ENCODE measurements at places on chromosomes 2 and 18.

DNA sequence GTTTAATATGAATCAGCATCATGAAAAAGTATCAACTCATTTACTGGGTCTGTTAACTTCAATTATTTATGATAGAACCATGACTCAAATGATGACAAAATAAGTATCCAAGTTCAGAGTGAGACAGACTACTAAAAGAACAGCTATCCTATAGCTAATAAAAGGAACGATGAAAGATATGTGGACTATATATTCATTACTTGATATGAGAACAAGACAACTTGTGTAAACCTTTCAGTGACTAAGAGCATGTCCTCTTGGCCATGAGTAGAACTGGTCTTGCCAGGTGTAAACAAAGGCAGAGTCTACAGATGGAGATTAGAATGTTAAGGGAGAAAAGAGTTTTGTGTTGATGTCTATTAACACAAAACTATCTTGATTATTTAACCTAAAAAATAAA, 360.4 kb upstream of the ZC3H15 start:
- DNase-seq: no peak

DNA sequence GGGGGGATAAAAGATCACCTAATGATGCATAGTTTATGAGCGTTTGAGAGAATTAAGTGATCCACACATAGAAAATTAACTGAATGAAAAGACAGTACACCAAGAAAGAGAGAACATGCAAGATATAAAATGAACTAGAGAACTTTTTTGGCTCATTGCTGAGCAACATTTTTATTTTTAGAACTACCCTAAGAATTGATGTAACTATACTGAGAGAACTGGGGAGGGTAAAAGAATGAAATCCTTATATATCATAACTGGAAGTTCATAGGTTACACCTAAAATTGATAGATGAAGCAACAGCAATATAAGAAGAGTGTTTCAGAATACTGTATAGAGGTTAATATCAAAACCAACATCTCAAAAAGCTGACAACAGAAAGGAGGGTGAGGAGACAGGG, 55.6 kb downstream of the USP34 start:
- no peak for DNase-seq

- DNase-seq: peak; percentile 92
Observed at GRCh38 chr2:73859721-73860586, 31.2 kb downstream of the STAMBP start.

DNA sequence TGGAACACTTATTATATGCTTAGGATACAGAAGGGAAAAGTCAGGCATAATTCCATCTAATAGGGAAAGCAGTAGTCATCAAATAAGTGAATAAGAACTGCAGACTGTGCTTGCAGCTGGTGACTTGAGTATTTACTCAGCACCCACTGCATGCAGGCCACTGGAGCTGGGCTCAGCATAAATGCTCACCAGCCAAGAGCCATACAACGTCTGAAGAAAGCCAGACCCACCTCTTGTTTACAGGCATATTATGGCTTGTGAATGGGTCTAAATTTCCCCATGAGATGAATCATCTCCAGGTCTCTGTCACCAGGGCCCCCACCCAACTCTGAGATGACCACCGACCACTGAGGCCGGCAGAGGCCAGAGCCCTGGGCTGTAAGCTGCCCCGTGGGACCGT, 123.8 kb upstream of the PKDCC start:
- DNase-seq: no peak

DNA sequence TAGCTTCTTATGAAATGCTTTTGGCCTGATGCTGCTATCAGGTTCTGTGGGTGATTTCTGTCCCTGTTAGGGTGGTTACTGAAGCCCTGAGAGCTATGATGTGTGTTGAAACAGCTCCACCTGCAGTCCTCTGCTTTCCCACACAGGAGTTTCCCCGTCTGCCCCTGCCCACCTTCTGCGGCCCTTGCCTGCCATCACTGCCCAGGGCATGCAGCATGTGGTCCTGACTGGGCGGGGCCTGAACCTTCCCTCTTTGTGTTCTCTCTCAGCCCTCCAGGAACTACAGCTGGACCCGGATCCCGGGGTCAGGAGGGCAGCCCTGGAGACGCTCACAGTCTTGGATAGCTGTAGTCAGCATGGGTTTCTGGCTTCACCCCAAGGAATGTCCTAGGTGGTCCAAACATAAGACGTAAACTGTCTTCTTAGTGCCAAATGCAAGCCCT, 21.4 kb downstream of the HJURP start:
- DNase-seq: peak; percentile 40

GRCh38 chr18:59357928-59358327, 1.1 kb downstream of the LMAN1 start:
- DNase-seq: peak; percentile 74

- no peak for DNase-seq
Observed at GRCh38 chr2:34305587-34305986, 706.5 kb upstream of the FAM98A start.

GRCh38 chr2:115908731-115909130, 1466.3 kb downstream of the DPP10 start:
- no peak for DNase-seq

GRCh38 chr2:28287256-28287915, 105.3 kb upstream of the FOSL2 start:
- no peak for DNase-seq

DNA sequence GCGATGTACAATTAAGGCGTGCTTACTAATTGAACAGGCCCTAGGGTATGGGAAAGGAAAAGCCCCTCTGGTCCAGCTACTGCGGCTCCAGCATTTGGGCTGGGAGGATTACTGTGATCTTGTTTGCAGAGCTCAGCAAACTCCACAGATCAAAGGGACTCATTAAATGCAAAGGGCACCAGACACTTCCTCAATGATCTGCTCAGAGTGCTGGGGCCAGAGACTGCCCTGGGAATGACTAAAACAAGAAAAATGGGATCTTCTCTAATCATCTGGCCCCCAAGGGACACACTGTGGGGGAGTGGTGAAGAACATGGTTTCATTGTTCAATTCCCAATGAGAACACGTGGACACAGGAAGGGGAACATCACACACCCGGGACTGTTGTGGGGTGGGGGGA, 85.0 kb downstream of the MARCHF4 start:
- peak; percentile 62 for DNase-seq

DNA sequence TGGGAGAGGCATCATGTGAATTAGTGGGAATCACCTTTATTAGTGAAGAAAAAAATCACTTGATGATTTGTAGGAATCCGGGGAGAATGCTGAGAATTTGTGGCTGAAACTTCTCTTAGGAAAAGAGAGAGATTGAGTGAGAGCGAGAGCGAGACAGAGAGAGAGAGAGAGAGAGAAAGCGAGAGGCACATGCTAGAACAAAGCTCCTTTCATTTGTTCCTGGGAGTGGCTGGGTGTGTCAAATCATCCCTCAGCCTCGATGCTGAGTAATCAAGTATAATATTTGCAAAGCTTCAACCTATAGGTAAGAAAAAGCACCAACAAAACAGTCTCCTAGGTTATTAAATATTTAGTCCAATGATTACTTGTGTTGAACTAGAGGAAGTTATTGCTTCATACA, 4.4 kb upstream of the SERPINB5 start:
- DNase-seq: no peak

- peak; percentile 64 for DNase-seq
Observed at GRCh38 chr2:75640621-75641121, 5.9 kb upstream of the MRPL19 start.

DNA sequence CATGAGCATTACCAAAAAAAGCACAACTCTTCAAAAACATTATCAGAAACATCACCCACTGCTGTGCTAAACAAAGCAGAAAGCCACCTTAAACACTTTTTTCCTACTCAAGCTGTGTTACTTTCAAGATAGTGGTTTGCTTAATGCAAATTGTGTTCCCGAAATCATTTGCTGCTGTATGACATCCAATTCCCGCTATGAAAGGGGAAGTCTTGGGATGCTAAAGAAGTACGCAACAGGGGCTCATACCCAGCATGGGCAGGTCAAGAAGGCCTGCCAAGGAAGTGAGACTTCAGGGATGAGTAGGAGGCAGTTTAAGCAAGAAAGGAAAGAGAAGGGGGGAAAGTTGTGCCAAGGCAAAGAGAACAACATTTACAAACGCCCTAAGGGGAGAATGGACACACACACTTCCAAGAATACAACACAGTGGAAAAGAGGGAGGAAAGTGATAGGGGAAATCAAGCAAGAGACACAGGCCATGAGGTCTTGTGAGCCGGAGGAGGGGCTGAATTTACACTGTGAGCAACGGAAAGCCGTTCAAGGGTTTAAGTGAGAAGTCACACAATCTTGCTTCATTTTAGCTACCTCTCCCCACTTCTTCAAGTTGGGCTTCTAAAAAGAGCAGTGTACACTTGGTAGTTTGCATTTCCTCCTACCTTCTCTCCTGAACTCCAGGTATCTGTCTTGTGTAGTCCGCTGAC, 4.0 kb downstream of the PTPN2 start:
- DNase-seq: no peak

DNA sequence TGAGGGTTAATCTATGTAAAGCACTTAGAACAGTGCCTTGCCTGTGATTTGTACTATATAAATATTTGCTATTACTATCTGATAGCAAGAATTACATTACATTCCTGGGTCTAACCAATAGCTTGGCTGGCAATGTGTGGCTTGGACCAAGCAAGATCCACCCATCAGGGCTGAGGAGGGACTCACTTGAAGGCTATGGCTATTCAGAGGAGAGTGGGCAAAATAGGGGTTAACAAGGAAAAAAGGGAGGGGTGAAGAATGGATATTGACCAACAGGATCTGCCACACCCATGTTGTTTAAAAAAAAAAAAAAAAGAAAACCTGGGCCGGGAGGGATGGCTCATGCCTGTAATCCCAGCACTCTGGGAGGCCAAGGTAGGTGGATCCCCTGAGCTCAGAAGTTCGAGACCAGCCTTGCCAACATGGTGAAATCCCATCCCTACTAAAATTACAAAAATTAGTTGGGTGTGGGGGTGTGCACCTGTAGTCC, 20.0 kb upstream of the TMBIM1 start:
- no peak for DNase-seq

DNA sequence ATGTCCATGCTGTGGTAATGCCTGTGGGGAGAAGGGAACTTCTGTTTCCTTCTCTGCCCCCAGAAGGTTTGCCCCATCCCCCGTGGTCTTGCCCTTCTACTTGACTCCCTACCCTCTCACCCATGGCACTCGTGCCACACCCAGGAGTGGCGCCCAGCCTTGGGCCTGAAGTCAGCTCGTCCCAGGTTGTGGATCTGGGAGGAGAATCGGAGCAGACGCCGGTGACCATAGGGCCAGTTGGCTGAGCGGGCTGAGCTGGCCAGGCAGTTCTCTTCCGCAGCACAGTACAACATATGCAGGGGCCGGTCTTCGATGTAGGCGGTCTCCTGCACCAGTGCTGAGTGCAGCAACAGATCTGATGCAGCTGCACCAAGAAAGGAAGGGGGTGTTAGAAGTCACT, 4.7 kb downstream of the HTRA2 start:
- DNase-seq: no peak

GRCh38 chr2:153474407-153474806, 4.2 kb downstream of the RPRM start:
- DNase-seq: no peak

DNA sequence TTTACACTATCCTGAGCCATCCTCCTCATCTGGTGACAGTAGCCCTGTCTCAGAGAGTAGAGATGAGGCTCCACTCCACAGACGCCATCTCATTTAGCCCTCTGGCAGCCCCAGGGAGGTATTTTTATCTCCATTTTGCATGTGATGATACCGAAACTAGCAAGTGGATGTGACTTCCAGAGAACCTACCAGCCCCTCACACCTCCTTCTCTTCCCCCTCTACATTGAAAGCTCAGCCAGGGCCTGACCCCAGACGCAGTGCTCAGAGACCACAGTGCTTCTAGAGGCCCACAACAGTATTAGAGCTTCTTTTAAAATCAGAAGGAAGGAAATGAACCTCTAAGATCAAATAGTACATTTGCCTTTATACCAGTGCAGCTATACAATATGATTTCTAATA, 8.3 kb downstream of the GYPC start:
- DNase-seq: no peak

DNA sequence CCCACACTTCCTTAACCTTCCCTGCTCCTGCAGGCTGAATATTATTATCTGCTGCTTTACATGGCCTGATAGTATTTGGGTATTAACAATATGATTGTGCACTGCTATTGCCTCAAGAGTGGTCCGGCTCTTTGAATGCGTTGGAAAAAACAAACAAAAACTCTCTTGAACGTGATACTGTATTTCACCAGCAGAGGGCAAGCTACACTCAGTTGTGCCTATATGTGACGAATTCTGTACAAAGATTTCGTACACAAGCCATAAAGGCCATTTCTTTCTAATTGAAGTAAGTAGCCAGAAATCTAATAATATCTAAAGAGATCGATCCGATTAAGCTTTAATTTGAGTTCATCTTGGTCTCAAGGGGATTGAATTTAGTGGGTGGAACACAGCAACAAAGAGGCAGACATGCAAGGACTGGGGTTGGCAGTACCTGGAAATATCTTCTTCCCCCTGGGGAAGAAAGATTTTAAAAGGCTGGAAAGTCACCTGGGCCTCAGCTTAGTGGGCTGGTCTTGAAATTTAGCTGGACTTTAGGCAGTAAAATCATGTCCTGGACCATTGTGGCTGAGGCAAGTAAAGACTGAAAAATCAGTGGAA, 49.3 kb upstream of the RAB6D start:
- DNase-seq: peak; percentile 54

GRCh38 chr2:163594497-163594896, 141.3 kb downstream of the FIGN start:
- no peak for DNase-seq

DNA sequence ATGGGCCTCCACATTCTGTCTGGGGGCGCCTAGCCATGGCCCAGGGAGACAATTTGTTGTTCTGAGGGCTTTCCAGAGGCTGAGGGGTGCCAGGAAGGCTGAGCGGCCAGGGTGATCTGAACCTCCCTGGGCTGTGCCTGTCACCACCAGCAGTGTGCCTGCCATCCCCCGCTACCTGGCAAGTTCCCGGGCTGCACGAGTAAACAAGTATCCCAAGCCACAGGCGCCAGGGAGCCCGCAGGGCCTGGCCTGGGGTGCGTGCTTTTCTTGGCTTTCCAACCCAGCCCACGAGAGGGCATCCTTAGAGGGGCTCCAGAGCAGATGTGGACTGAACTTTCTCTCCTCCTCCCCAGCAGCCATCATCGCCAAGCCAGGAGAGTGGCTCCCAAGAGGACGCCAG, 35.1 kb upstream of the B3GNT7 start:
- DNase-seq: no peak

DNA sequence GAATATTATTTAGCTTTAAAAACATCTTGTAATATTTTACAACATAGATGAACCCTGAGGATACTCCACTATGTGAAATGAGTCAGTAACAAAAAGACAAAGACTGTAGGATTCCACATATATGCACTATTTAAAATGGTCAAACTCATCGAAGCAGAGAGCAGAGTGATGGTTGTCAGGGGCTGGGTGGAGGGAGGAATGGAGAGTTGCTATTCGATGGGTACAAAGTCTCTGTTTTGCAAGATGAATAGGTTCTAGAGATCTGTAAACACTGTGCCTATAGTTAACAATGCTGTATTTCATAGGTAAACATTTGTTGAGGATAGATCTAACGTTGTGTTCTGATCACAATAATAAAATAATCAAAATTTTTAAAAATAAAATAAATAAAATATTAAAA, 1675.9 kb upstream of the CELF4 start:
- DNase-seq: no peak

Measured in LHCN-M2 (cell line).